Body of pancreas (tissue), 4 donors: ENCODE measurements at places on chromosomes 2 and 18.

GRCh38 chr2:176725873-176726645 lies 456.8 kb downstream of the MTX2 start:
- no peak for DNase-seq
- no peak overlapping the region for H3K4me3 ChIP-seq
- H3K27ac ChIP-seq: no peak overlapping the region
- no peaks in the 10 kb centered on the region for H3K36me3 ChIP-seq

GRCh38 chr2:98483257-98483861 lies 38.7 kb downstream of the INPP4A start:
- H3K4me3 ChIP-seq: no peak overlapping the region
- DNase-seq: no peak
- H3K27ac ChIP-seq: no peak overlapping the region

DNA sequence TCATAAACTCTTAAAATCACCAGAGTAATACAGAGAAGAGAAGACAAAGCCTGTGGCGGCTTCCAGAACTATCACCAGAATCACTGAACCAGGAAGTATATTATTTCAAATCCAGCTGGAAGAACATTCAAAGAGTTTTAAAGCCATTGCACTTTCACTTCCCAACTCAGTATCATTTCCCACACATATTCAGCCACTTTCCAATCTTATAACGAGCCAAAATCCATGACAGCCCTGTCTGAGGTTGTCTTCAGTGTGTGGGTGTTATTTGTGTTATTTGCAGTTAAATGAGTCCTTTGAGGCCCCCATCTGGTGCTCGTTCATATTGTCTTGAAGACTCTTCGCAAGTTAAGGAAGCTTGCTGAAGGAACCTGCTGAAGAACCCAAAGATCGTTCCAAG lies 559.9 kb downstream of the TSN start:
- no peak for DNase-seq
- H3K27me3 ChIP-seq: no peaks in the 10 kb centered on the region
- H3K36me3 ChIP-seq: no peaks in the 10 kb centered on the region
- H3K4me1 ChIP-seq: no peaks in the 10 kb centered on the region
- no peak overlapping the region for H3K4me3 ChIP-seq

DNA sequence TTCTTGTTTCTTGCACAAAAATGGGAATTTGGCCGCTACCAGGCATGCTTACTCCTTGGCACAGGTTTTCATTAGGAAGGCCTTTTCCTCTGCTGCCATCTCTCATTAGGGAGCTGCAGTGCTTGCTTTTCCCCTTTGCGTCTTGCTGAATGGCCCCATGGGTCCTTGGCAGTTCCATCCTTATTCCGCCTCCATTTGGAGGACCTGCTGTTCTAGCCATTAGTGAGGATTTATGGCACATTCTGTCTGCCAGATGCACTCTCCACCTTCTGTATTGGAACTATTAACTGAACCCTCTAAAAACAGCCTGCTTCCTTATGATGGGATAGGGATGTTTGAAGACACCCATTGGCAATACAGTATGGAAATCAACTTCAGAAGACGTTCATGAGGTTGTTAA lies 103.5 kb upstream of the NOSTRIN start:
- no peaks in the 10 kb centered on the region for H3K27me3 ChIP-seq
- no peak overlapping the region for H3K4me3 ChIP-seq
- H3K36me3 ChIP-seq: no peaks in the 10 kb centered on the region
- H3K27ac ChIP-seq: no peak overlapping the region
- DNase-seq: no peak

DNA sequence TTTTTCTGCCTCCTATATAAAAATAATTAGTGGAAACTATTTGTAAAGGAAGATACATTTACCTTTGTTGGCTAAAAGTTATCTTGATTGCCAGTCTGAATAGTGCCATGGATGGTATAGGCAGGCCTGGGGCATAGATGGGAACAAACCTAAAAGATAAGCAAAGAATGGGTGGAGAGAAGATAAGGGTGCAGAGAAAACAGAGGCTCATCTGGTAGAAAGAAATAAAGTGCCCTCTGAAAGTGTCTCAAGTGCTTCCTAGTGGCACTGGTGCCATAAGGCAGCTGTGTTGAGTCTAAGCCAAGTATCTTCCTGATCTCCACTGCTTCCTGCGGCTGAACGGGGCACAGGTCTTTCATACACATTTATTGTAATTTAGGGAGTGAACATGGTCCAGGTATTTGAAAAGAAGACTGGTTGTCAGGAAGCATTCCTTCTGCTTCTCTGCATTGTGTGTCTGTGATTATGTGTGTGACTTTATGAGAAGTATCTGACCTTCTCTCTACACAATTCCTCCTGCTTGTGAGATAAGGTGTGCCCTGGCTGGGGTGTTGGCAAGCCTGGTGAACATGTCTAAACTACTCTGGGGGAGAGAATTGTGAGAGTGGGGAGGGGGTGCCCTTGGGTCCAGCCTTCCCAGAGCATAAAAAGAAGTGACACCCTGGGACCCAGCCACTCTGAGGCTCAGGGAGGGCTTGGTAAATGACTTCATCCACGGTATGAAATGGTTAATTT lies 280.5 kb downstream of the CAMKMT start:
- H3K27ac ChIP-seq: no peak overlapping the region
- DNase-seq: no peak
- H3K36me3 ChIP-seq: no peaks in the 10 kb centered on the region
- H3K4me1 ChIP-seq: no peaks in the 10 kb centered on the region
- H3K27me3 ChIP-seq: no peaks in the 10 kb centered on the region

DNA sequence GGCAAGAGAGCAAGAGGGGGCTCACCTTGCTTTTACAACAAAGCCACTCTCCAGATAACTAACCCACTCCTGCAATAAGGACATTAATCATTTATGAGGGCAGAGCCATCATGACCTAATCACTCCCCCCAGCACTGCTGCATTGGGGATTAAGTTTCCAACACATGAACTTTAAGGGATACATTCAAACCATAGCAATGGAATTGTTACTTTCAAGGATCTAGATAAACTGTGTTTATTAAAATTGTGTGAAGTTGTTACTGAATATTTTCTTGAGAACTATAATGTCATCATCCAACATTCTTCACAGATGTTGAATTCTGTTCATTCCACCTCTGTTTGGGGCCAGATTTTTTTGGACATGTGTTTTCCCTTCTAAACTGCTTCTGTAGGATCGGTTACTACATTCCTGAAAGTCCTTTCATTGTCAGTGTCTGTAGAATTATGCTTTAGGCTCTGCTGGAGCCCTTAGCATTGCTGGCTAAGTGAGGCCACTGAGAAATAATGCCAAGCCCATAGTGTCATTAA lies 50.4 kb downstream of the SPATS2L start:
- H3K4me1 ChIP-seq: peaks cover 27% of the 10 kb centered on the region
- H3K27me3 ChIP-seq: no peaks in the 10 kb centered on the region
- peak overlapping the region; percentile 10 for H3K27ac ChIP-seq
- DNase-seq: no peak
- no peaks in the 10 kb centered on the region for H3K36me3 ChIP-seq
- H3K4me3 ChIP-seq: no peak overlapping the region

GRCh38 chr2:240438810-240439697 lies 3.6 kb downstream of the GPC1 start:
- peak; percentile 12 for DNase-seq
- H3K27me3 ChIP-seq: no peaks in the 10 kb centered on the region
- no peak overlapping the region for H3K4me3 ChIP-seq
- no peak overlapping the region for H3K27ac ChIP-seq
- no peaks in the 10 kb centered on the region for H3K36me3 ChIP-seq

DNA sequence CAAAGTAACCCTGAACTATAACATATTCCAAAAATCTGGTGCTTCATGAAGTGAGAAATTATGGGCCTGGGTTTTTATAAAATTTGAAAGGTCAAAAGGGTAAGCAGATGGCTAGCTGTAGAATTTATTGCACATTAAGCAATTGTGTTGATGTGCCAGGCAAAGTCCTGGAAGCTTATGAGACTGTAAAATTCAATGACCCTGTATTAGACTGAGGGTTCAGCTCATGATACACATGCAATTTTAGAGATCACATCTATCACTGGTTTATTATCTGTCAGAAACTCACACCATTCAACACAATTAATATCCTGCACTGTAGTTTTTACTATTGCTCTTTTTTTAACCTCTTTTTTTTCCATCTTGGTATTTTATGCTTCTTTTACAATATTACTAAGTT lies 1162.6 kb upstream of the SLC39A10 start:
- H3K4me1 ChIP-seq: no peaks in the 10 kb centered on the region
- H3K36me3 ChIP-seq: no peaks in the 10 kb centered on the region
- H3K27me3 ChIP-seq: no peaks in the 10 kb centered on the region
- DNase-seq: no peak

- no peak overlapping the region for H3K4me3 ChIP-seq
- no peaks in the 10 kb centered on the region for H3K36me3 ChIP-seq
- peak overlapping the region; percentile 78 for H3K27ac ChIP-seq
- no peaks in the 10 kb centered on the region for H3K27me3 ChIP-seq
These were observed 108.5 kb upstream of the THOC1 start for GRCh38 chr18:376311-376710.

DNA sequence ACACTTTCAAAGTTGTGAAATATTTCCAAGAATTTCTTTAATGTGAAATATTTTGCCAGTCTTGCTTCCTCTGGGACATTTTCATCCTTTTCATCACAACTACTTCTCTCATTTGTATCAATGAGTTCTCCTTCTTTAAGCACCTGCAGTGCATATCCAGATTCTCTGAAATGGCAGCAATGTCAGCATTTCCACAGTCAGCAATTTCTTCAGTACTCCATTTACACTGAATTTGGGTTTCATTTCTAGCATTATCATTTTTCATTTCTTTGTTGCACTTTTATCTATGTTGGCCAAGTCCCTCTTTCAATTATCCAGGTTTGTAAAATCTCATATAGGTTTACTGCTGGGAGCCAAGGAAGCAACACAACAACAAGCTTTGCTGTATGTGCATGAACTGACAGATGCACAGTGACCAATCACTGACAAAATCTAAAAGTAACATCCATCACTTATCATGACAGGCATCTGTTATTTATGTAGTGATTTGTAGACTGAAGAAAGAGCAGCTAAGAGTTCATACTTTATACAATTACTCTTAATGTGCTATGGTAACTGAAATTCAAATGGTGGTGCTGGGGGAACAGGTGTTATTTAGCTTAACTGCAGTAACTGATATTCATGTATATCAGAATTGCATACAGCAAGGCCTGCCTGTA lies 43.9 kb downstream of the SS18 start:
- H3K27me3 ChIP-seq: no peaks in the 10 kb centered on the region
- no peaks in the 10 kb centered on the region for H3K36me3 ChIP-seq
- no peak overlapping the region for H3K27ac ChIP-seq
- DNase-seq: no peak
- H3K4me3 ChIP-seq: no peak overlapping the region
- no peaks in the 10 kb centered on the region for H3K4me1 ChIP-seq

GRCh38 chr2:101306410-101306809 lies 2.1 kb downstream of the RNF149 start:
- H3K27me3 ChIP-seq: no peaks in the 10 kb centered on the region
- peaks cover 64% of the 10 kb centered on the region for H3K4me1 ChIP-seq
- DNase-seq: peak; percentile 57
- H3K36me3 ChIP-seq: no peaks in the 10 kb centered on the region

- H3K36me3 ChIP-seq: no peaks in the 10 kb centered on the region
- no peaks in the 10 kb centered on the region for H3K4me1 ChIP-seq
- no peak overlapping the region for H3K27ac ChIP-seq
- no peak for DNase-seq
- no peak overlapping the region for H3K4me3 ChIP-seq
These were observed 82.6 kb downstream of the ASB1 start for GRCh38 chr2:238509151-238509835.

- H3K36me3 ChIP-seq: no peaks in the 10 kb centered on the region
- H3K27me3 ChIP-seq: no peaks in the 10 kb centered on the region
- no peak overlapping the region for H3K27ac ChIP-seq
- no peak overlapping the region for H3K4me3 ChIP-seq
- H3K4me1 ChIP-seq: no peaks in the 10 kb centered on the region
These were observed 298.3 kb downstream of the TDRD15 start for GRCh38 chr2:21422050-21422449.

DNA sequence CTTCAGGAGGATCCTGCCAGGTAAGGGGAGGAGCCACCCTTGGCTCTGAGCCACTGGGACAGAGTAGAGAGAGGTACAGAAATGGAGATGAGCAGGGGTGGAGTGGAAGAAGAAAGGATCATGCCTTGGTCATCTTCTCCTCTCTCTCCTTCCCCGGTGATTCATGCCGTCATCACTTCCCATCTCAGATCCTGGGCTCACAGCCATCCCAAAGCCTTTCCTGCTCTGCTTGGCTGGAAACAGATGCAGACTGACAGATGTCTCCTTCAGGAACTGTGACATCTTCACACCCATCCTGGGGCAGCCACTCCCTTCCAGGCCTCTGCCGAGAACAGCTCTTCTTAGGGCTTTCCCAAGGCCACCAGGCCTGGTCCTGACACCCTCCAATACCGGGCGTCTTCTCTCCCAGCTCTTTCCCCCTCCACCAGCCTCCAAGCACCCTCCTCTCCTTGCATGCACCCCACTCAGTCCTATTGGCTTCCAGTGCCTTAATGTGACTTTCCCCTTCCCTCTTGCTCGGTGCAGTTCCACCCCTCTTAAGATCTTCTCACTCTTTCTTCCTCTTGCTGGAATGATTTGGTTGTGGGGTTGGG lies 58.3 kb upstream of the TNP1 start:
- no peak overlapping the region for H3K4me3 ChIP-seq
- H3K36me3 ChIP-seq: no peaks in the 10 kb centered on the region
- H3K27me3 ChIP-seq: no peaks in the 10 kb centered on the region
- no peak overlapping the region for H3K27ac ChIP-seq
- no peak for DNase-seq
- no peaks in the 10 kb centered on the region for H3K4me1 ChIP-seq

GRCh38 chr2:73293534-73294171 lies at the start of gene EGR4:
Gene EGR4 (minus strand): TSS chr2:73293548. CDS start chr2:73293317, 231 bp downstream.
- no peaks in the 10 kb centered on the region for H3K36me3 ChIP-seq
- no peak within 1 kb of the TSS for H3K27ac ChIP-seq
- peaks cover 31% of the 10 kb centered on the region for H3K27me3 ChIP-seq
- H3K4me3 ChIP-seq: no peak within 1 kb of the TSS
- DNase-seq: peak; percentile 64
- peaks cover 28% of the 10 kb centered on the region for H3K4me1 ChIP-seq

- no peak overlapping the region for H3K4me3 ChIP-seq
- no peaks in the 10 kb centered on the region for H3K4me1 ChIP-seq
- no peaks in the 10 kb centered on the region for H3K27me3 ChIP-seq
- H3K27ac ChIP-seq: no peak overlapping the region
These were observed 8.6 kb upstream of the MALL start for GRCh38 chr2:110124038-110124825.

GRCh38 chr2:176553685-176554100 lies 284.5 kb downstream of the MTX2 start:
- H3K36me3 ChIP-seq: no peaks in the 10 kb centered on the region
- no peak overlapping the region for H3K4me3 ChIP-seq
- peak; percentile 58 for DNase-seq

- no peak overlapping the region for H3K27ac ChIP-seq
- H3K36me3 ChIP-seq: no peaks in the 10 kb centered on the region
- H3K4me3 ChIP-seq: no peak overlapping the region
- H3K27me3 ChIP-seq: no peaks in the 10 kb centered on the region
- DNase-seq: no peak
These were observed 6.9 kb downstream of the CENPA start for GRCh38 chr2:26792720-26793119.

- H3K4me3 ChIP-seq: no peak overlapping the region
- no peak for DNase-seq
- peaks cover 1% of the 10 kb centered on the region for H3K4me1 ChIP-seq
- no peaks in the 10 kb centered on the region for H3K36me3 ChIP-seq
- no peak overlapping the region for H3K27ac ChIP-seq
These were observed 476.8 kb upstream of the TNP1 start for GRCh38 chr2:217336694-217337093.

- no peak overlapping the region for H3K4me3 ChIP-seq
- peaks cover 6% of the 10 kb centered on the region for H3K27me3 ChIP-seq
- no peaks in the 10 kb centered on the region for H3K36me3 ChIP-seq
These were observed 437.8 kb downstream of the ZNF521 start for GRCh38 chr18:24914171-24914525.

GRCh38 chr18:70620837-70621612 lies 332.2 kb downstream of the SOCS6 start:
- H3K27ac ChIP-seq: no peak overlapping the region
- no peaks in the 10 kb centered on the region for H3K4me1 ChIP-seq
- no peak for DNase-seq
- no peaks in the 10 kb centered on the region for H3K36me3 ChIP-seq
- H3K4me3 ChIP-seq: no peak overlapping the region
